Thyroid gland (tissue), 4 donors: ENCODE measurements at places on chromosomes 2 and 18. TPM values are rescaled to one million over a fixed set of nuclear protein-coding genes. Genes with fewer than 3 reads are reported as not detected.

GRCh38 chr2:128318776-128319464 lies at the start of gene HS6ST1:
Gene HS6ST1, minus strand, starts transcription at chr2:128318868. Its CDS starts 305 bp downstream, at chr2:128318563.
- DNase-seq, result peak; percentile 90

The MEIS1 gene
- total RNA-seq, result 10.2 TPM

DNA sequence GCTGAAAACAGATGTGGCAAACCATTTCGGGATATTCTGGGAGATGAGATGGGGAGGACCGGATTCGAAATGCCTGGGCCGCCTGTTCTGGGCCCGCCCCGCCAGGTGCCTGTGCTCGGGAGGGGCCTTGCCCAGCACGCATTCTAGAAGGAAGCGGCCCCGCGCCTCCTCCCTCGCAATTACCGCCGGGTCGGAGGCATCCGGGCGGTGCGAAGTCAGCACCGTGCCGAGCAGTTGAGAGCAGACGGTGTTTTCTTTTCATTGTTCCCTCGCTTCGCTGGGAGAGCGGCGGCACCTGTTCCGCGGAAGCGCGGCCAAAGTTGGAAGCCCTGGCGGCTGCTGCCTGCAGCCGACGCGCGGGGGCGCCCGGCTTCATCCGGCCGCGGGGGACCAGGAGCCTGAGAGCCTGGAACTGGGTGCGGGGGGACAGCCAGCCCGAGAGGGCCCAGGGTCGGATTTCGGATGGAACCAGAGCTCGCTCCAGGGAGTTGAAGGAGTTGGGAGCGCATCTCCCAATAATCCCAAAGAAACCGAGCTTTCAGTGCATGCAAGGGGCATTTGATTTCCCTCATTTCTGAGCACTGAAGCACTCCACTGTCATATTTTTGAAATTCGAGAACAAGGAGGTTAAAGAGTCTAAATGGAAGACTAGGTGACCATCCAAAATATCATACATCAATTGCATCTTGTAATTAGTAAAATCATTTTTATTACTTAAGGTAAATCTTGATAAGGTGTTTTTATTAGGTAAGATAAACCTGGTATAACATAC lies 241.8 kb upstream of the RAB12 start:
- DNase-seq, result peak; percentile 93

DNA sequence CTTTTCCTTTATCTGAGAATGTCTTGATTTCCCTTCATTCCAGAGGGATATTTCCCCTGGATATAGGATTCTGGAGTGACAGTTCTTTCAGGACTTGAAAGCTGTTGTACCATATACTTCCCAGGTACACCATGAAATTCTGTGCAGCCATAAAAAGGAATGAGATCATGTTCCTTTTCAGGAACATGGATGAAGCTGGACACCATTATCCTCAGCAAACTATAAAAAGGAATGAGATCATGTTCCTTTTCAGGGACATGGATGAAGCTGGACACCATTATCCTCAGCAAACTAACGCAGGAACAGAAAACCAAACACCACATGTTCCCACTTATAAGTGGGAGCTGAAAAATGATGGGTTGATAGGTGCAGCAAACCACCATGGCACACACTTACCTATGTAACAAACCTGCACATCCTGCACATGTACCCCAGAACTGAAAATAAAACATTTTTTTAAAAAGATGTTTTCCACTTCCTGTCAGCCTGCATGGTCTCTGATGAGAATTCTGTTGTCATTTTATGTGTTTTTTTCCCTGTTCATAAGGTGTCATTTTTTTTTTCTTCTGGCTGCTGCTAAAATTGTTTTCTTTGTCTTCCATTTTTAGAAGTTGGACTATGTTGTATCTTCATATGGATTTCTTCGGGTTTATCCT lies 133.3 kb downstream of the DNAH6 start:
- no peak for DNase-seq

The OTX1 gene
- not detected for total RNA-seq

The SCN2A gene
- under 0.01 TPM for total RNA-seq

- DNase-seq, result peak; percentile 3
These were observed 379.3 kb upstream of the PKDCC start for GRCh38 chr2:41668529-41668928.

GRCh38 chr18:63315876-63316275 lies 3.7 kb downstream of the BCL2 start:
- no peak for DNase-seq

GRCh38 chr2:68745006-68745405 lies 10.4 kb downstream of the ARHGAP25 start:
- no peak for DNase-seq

GRCh38 chr2:105261061-105261460 lies 19.5 kb downstream of the GPR45 start:
- no peak for DNase-seq

GRCh38 chr2:125543968-125544514 lies 1111.9 kb upstream of the GYPC start:
- no peak for DNase-seq

- no peak for DNase-seq
These were observed 27.0 kb downstream of the GAD1 start for GRCh38 chr2:170843656-170844055.

DNA sequence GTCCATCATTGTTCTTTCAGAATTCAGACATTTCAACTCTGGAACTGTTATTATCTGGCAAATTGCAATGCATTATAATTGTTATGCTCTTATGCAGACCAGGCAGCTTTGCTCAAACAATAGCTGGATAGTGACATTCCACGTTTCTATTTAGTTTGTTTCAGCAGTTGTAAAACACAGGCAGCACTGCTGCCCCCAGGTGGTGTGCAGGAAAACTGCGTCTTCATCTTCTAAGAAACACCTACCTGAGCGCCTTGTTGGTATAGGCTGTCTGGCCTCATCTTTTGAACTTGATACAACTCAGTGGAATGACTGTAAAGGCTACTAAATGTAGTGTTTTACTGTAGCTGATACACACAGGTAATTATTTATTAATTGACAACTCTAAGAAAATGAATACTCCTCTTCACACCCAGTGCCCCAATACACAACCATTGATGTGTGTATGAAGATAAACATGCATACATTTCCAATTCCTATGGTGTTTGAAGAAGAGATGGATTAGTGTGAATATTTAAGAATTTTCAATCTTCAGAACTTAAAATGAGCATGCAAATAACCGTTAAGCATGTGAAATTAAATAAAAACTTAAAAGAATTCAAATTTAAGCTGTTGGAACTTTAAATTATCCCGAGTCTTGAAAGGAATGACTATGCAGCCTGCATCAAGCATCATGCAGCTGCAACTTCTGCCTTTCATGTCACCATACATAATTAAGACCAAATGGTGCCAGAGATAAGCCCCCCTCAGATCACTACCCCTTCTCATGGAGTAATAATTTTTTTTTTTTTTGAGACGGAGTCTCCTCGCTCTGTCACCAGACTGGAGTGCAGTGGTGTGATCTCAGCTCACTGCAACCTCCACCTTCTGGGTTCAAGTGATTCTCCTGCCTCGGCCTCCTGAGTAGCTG lies 85.6 kb downstream of the CD8B2 start:
- no peak for DNase-seq

- peak; percentile 15 for DNase-seq
These were observed 3.5 kb downstream of the ADCYAP1 start for GRCh38 chr18:907885-908757.

GRCh38 chr2:20126040-20126439 lies 74.6 kb upstream of the LAPTM4A start:
- DNase-seq, result no peak

The NFU1 gene
- 42.1 TPM for total RNA-seq

The LONRF2 gene
- 7.0 TPM for total RNA-seq

GRCh38 chr2:43305517-43305916 lies 79.1 kb upstream of the ZFP36L2 start:
- no peak for DNase-seq

- no peak for DNase-seq
These were observed 132.6 kb downstream of the NYAP2 start for GRCh38 chr2:225532096-225532495.

DNA sequence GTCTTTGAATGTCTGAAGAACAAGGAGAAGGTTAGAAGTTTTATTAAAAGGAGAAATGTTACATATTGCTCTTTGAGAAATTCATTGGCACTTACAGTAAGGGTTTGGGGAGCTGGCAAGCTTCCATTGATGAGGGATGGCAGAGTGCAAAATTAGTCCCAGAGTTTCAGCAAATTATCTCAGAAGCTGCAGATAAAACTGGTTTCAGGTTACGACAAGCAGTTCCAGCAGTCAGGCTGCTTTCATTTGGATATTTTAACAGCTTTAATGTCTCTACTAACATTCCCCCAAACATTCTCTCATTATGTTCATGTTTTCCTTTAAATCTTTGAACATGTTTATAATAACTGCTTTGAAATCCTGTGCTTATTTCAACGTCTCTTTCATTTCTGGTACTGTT lies 153.1 kb downstream of the TTC27 start:
- no peak for DNase-seq

- DNase-seq, result peak; percentile 4
These were observed 1.5 kb downstream of the SOWAHC start for GRCh38 chr2:109615637-109616144.

The EVX2 gene
- not detected for total RNA-seq

- no peak for DNase-seq
These were observed at the start of gene KLHL41 for GRCh38 chr2:169509298-169509885. Gene KLHL41, plus strand, starts transcription at chr2:169509702. Its CDS starts 77 bp downstream, at chr2:169509779.

DNA sequence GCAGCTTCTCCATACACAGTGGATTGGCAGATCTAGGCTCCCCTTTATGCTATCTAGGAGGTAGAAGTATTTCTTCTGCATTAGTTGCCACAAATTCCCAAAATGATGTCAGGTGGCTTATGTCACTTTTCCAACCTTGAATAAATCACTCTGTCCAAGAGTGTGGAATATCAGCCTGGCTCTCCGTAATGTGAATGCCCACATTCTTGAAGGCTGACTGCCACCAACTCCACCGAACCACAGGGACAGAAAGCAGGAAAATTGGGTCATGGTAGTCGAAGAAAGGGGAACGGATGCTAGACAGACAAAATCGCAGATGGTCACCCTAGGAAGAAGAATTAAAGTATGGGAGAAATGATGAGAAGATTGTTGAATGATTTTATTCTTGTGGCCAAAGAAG lies 624.9 kb upstream of the CDH2 start:
- DNase-seq, result no peak

DNA sequence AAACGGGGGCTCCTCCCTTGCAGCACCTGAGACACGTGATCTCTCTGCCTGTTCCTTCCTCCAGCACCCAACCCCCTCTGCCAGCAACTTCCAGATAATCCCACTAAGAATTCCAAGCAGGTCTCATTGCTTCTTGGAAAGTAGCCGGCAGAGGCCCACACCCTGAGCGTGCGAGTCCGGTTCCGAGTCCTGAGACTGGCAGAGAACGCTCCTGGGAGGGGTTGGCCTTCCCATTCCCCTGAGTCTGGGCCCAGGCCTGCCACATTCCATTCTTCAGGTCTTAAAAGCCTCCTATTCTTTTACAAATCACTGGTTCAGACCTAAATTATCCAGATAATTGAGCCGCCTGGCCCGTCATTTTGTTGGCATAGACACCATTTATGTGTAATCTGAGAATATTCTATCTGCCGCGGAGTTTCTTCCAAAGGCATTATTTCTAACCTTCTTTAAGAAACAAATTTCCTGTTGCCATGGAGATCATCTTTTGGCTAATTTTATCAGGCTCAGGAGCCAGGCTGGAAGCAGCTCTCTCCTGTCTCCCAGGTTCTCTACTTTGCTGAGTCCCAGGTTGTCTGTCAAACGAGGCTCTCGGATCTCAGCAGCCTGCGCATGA lies 165.4 kb downstream of the MYCN start:
- DNase-seq, result peak; percentile 24

The SELENOI gene
- 16.7 TPM for total RNA-seq

DNA sequence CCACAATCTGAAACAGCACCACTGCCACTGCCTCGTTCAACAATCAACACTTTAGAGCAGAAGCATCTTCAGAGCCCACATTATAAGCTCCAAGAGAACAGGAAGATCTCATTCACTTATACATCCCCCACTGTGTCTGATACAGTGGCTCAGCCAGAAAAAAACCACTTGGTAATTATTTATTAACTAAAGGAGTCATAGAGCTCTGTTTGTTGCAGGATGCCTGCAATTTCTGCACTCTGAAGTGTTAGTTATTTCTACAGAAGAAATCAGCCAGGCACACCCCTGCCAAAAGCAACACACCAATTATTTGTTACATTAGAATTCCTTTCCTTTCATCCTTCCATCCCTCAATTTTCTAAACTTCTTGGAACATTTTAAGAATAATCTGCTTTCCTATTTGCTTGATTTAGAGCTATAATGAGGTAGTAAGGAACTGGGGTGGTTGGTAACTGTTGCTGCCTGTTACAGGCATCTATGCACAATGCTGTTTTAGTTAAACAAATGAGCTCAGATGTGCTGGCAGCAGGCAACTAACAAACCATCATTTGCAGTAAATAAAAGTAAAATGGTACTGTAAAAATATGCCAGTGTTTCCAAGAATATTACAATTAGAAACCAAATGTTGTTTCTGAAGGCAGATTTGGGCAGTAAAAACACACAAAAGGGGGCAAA lies 59.9 kb downstream of the DYM start:
- DNase-seq, result no peak

DNA sequence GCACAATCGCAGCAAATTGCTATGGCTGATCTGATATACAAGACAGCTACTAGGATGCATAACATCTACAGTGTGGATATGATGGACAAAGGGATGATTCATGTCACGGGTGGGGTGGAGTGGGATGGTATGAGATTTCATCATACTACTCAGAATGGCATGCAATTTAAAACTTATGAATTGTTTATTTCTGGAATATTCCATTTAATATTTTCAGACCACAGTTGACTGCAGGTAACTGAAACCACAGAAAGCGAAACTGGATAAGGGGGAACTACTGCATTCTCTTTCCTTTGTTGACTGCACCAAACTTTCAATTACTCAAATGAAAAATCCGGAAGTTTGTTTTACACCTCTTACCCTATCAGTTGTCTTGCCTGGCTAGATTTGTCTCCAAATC lies 94.4 kb upstream of the NEUROD1 start:
- DNase-seq, result no peak

The NPAS2 gene
- 16.9 TPM for total RNA-seq
